ENCODE measurements at places on chromosomes 3 and 15. TPM values are rescaled to one million over a fixed set of nuclear protein-coding genes. Genes with fewer than 3 reads are reported as not detected.

KBTBD13 gene
- 2.6 TPM for total RNA-seq

SOX14 gene
- not detected for total RNA-seq

DOCK3 gene
- total RNA-seq, result 0.51 TPM

C3orf85 gene
- total RNA-seq, result not detected

TLNRD1 gene
- total RNA-seq, result 12.7 TPM

CRABP1 gene
- 21.6 TPM for total RNA-seq

DCP1A gene
- total RNA-seq, result 23.3 TPM

ANKRD63 gene
- 2.4 TPM for total RNA-seq

CPEB1 gene
- 1.1 TPM for total RNA-seq

TMIE gene
- total RNA-seq, result not detected

DNAJB8 gene
- not detected for total RNA-seq

DPPA4 gene
- 1.7 TPM for total RNA-seq

FETUB gene
- total RNA-seq, result not detected
